ENCODE measurements at places on chromosomes 11 and 22. TPM values are rescaled to one million over a fixed set of nuclear protein-coding genes. Genes with fewer than 3 reads are reported as not detected.
A peak's percentile ranks its signal among the peaks of the same experiment; 100 is the strongest.

DNA sequence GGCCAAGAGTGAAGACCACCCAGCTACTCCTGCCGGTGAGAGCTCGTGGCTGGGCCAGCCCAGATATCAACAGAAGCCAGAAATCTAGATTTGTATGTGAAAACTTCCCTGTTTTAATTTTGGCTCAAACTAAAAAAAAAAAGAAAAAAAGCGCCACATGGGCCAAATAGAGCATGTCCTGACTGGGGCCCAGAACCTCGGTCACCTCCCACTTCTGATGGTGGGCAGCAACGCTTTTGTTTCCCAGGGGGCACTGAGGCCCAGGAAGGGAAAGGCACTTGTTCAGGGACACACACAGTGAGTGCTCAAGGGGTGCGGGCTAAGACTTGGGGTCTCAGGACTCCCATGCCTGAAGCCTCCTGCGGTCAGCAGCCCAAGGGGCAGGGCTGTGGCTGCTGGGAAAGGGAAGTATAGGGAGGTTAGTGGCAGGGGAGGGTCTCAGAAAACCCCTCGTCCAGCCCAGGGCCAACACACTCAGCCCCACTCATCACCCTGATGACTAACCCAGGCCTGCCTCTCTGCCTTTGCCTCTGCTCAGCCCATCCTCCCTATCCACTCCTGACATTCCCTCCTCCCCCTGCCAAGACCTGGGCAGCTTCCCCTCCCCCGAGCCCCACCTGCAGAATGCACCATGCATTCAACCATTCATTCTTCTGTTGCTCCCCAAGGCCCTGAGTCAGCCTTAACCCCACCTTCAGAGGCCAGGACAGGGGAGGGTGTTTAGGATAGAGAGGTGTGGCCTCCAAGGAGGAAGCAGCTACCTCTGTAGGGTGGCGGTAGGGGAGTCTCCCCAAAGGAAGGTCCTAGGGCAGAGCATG, 30.0 kb upstream of the TCF20 start:
- no peaks in the 10 kb centered on the region for H3K4me1 ChIP-seq
- no peaks in the 10 kb centered on the region for H3K36me3 ChIP-seq
- peaks cover 14% of the 10 kb centered on the region for H3K27me3 ChIP-seq
- no peak overlapping the region for H3K27ac ChIP-seq

DNA sequence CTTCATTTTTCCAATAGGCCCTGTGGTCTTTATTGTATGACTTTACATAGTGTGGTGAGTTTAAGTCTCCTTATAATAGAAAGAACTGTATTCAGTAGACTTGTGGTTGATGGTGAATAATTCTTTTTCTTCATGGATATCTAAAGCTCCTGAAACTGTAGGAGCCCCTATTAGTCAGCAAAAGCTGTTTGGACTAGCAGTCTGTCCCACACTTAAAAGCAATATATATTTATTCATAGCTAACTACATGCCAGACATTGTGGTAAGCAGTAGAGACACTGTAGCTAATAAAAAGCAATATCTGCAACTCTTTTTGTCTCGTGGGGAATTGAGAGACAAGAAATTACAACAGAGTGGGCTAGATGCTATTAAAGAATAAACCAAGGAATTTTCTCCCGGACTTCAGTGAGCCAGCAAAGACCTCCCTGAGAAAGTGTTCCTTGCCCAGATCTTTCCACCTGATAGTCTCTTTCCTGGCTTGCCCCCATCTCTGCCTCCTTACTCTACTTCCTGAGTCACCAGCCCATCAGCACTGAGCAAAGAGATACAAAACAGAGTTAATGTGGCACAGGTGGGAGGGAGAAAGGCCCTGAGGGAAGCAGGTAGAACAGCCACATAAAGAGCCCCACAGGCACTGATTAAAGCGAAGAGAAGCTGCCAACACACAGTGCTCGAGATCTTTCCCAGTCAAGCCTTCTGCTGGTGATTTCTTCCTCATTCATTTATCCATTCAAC, 1.4 kb upstream of the OR52W1 start:
- H3K4me3 ChIP-seq: no peak overlapping the region
- no peaks in the 10 kb centered on the region for H3K36me3 ChIP-seq
- H3K27ac ChIP-seq: no peak overlapping the region
- DNase-seq: no peak
- H3K4me1 ChIP-seq: no peaks in the 10 kb centered on the region

DNA sequence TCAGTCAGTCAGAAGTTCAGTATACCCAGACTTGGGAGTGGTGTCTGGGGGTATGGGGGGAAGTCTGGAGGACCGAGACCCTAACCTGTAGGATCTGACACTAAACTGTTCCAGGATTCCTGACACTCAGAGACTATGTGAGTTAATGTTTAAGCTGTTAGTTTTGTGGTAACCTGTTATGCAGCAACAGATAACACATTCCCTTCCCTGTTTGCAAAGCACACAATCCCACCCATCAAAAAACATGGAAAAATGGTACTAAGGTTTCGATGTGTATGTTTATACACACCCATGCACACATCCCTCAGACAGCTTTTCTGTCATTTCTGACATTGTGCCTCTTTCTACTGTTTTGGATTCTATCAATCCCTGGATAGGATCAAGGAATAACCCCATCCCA, 27.6 kb downstream of the ZNF280B start:
- H3K4me1 ChIP-seq: no peaks in the 10 kb centered on the region
- no peaks in the 10 kb centered on the region for H3K27me3 ChIP-seq
- no peak overlapping the region for H3K4me3 ChIP-seq

DNA sequence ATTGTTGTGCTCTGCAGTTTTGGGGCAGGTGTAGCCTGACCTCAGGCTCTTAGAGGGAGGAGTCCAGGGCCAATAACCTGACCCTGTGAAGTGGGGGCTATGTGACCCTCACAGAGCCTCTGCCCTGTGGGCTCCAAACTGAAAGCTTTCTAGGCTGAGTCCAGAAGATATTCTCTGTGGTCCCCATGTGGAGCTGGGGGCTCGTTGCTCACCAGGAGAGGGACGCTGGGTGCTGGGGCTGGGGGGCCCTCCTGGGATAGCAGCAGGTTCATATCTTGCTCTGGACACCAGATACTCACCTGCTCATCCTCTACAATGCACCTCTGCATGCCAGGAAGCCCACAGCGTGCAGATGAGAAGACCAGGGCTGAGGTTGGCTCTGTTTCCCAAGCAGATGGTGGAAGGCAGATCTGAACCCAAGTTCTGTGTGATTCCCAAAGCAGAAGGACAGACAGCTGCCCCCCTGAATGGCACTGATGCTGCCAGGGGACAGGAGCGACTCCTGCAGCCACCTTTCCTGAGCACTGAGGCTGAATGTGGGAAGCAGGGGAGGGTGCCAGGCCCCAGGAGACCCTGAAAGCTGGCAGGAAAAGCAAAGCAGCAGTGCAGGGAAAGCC, 1022.0 kb downstream of the TBC1D22A start:
- H3K27ac ChIP-seq: no peak overlapping the region
- DNase-seq: no peak
- H3K4me1 ChIP-seq: no peaks in the 10 kb centered on the region

GRCh38 chr11:64384028-64384737, 25.2 kb downstream of the RPS6KA4 start:
- DNase-seq: peak; percentile 31
- no peaks in the 10 kb centered on the region for H3K27me3 ChIP-seq
- H3K27ac ChIP-seq: no peak overlapping the region
- no peaks in the 10 kb centered on the region for H3K36me3 ChIP-seq
- H3K4me1 ChIP-seq: no peaks in the 10 kb centered on the region

GRCh38 chr11:6203327-6203726, 2.0 kb upstream of the C11orf42 start:
- no peak for DNase-seq
- H3K36me3 ChIP-seq: no peaks in the 10 kb centered on the region
- no peak overlapping the region for H3K4me3 ChIP-seq
- H3K4me1 ChIP-seq: no peaks in the 10 kb centered on the region
- H3K27me3 ChIP-seq: no peaks in the 10 kb centered on the region
- no peak overlapping the region for H3K27ac ChIP-seq

DNA sequence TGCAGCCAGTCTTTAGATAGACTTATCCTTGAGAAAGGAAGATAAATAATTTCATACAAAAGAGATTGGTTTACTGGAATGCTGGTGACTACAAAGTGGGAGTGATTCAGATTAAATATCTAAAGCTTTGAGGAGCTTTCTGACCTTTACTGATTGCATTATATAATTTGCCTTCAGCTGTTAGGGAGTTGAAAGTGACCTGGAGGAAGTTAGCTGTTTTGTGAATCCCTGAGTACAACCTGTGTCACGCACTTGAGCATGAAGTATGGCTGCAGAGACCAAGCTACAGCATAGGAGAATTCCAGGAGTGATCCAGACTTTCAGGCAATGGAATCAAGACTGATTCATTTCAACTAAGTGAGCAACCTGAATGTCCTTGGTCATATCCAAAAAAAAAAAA, 1848.3 kb upstream of the RAG2 start:
- no peaks in the 10 kb centered on the region for H3K36me3 ChIP-seq
- H3K4me3 ChIP-seq: no peak overlapping the region
- H3K27ac ChIP-seq: no peak overlapping the region
- H3K27me3 ChIP-seq: no peaks in the 10 kb centered on the region
- H3K4me1 ChIP-seq: no peaks in the 10 kb centered on the region
- no peak for DNase-seq

- no peaks in the 10 kb centered on the region for H3K36me3 ChIP-seq
- H3K27ac ChIP-seq: no peak overlapping the region
- no peak overlapping the region for H3K4me3 ChIP-seq
- DNase-seq: no peak
These were observed 3.2 kb upstream of the SYT13 start for GRCh38 chr11:45289369-45289768.

DNA sequence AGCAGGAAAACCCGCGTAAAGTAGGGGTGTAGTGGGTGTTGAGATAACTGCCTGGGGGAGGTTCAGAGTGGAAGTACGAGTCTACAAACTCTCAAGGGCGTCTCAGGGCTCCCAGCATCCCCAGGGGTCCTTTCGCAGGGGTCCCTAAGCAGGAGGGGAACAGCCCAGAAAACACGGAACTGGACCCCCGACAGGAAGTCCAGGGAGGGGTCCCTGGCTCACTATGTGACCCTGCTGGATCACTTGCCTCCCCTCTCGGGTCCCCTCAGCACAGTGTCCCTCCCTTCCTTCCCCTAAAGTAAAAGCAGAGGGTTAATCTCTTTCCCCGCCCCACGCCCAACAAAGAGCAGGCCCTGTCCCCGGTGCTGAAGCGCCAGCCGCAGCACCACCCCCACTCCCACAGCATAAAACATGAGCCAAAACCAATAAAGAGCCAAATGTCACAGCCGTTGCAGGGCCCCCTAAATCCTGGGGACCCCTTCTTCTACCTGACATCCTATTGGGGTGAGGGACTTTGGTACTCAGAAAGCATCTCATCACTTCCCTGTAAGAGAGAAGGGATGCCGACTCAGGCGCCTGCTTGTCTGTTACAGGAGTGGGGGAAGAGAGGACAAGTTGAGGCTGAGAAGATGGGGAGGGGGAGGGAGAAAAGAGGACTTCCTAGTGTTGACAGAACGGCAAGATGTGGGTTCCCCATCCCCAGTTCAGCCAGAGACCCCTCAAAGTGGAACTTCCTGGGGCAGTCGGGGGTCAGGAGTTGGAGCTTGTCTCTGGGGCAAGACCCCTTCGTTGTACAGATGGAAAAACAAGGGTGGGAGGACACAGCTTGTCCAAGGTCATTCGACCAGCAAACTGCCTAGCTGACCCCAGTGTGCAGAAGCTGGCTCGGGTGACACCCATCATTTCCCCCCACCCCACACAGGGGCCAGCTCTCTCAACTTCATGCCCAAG, 1.4 kb upstream of the NEFH start:
- H3K36me3 ChIP-seq: no peaks in the 10 kb centered on the region
- H3K27ac ChIP-seq: no peak overlapping the region
- no peak overlapping the region for H3K4me3 ChIP-seq

- peak; percentile 71 for DNase-seq
- H3K27me3 ChIP-seq: no peaks in the 10 kb centered on the region
- no peaks in the 10 kb centered on the region for H3K36me3 ChIP-seq
- peaks cover 40% of the 10 kb centered on the region for H3K4me1 ChIP-seq
These were observed 165.5 kb upstream of the C11orf58 start for GRCh38 chr11:16572945-16573344.

DNA sequence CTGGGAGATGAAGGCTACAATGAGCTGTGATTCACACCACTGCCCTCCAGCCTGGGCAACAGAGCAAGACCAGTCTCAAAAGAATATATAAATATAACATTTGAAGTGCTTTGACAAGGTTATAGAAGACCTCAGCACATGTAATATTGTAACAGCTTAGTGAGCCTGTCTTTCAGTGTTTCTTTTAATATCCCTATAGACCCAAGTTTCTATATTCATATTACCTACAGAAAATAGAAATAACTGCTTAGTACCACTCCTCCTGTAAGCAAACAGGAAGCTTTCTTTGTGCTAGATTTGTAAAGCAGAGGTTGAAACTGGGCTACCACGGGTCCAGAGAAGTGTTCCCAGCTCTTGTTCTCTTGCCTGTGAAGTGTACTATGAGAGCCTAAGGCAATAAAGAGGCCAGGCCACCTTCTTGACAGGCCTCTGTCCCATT, 68.2 kb downstream of the PPP2R1B start:
- no peak for DNase-seq
- peak overlapping the region; percentile 71 for H3K27ac ChIP-seq
- H3K4me3 ChIP-seq: no peak overlapping the region

- no peak for DNase-seq
- no peaks in the 10 kb centered on the region for H3K4me1 ChIP-seq
- H3K36me3 ChIP-seq: no peaks in the 10 kb centered on the region
- no peak overlapping the region for H3K4me3 ChIP-seq
These were observed 5.1 kb downstream of the OR10V1 start for GRCh38 chr11:59708537-59708936.

DNA sequence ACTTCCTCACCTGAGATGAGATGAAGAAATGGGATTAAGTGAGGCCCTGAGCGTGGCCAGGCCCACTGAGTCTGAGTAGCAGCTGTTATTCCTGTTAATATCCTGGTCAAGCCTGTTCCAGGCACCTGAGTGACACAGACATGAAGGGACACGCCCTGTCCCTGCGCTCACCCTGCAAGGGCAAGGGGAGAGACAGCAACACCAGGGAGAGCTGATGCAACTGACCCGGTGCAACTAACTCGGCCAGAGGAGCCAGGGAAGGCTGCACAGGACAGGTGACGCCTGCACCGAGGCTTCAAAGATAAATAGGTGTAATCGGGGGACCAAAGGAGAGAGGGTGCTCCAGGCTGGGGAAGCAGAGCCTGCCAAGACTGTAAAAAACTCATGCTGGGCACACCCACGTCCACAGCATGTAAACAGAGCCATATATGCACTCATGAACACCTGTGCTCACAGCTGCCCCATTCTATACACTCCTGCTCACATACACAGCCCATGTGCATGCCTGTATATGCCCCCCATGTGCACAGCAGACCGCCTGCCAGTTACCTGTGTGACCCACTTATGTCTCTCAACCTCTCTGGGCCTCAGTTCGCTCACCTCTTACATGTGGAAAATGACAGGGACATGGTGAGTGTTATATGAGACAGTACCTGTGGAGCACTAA, 22.8 kb upstream of the GCAT start:
- H3K36me3 ChIP-seq: no peaks in the 10 kb centered on the region
- DNase-seq: no peak
- no peaks in the 10 kb centered on the region for H3K4me1 ChIP-seq
- H3K4me3 ChIP-seq: no peak overlapping the region

- no peak for DNase-seq
- H3K4me1 ChIP-seq: no peaks in the 10 kb centered on the region
- H3K27ac ChIP-seq: no peak overlapping the region
- H3K27me3 ChIP-seq: no peaks in the 10 kb centered on the region
- H3K36me3 ChIP-seq: no peaks in the 10 kb centered on the region
- no peak overlapping the region for H3K4me3 ChIP-seq
These were observed 311.1 kb downstream of the TENM4 start for GRCh38 chr11:79129702-79130101.

TUB gene
- total RNA-seq: 1.2 TPM

PLEKHA7 gene
- 0.72 TPM for total RNA-seq

GGTLC2 gene
- not detected for total RNA-seq

SEPTIN3 gene
- total RNA-seq: not detected

YPEL4 gene
- total RNA-seq: 0.42 TPM

P2RY6 gene
- total RNA-seq: 0.78 TPM

LRP5 gene
- 4.9 TPM for total RNA-seq

USP35 gene
- total RNA-seq: 6.1 TPM

DERL3 gene
- 0.72 TPM for total RNA-seq

Measured in gastrocnemius medialis (tissue), 4 donors.